ENCODE measurements at places on chromosomes 5 and 9.

DNA sequence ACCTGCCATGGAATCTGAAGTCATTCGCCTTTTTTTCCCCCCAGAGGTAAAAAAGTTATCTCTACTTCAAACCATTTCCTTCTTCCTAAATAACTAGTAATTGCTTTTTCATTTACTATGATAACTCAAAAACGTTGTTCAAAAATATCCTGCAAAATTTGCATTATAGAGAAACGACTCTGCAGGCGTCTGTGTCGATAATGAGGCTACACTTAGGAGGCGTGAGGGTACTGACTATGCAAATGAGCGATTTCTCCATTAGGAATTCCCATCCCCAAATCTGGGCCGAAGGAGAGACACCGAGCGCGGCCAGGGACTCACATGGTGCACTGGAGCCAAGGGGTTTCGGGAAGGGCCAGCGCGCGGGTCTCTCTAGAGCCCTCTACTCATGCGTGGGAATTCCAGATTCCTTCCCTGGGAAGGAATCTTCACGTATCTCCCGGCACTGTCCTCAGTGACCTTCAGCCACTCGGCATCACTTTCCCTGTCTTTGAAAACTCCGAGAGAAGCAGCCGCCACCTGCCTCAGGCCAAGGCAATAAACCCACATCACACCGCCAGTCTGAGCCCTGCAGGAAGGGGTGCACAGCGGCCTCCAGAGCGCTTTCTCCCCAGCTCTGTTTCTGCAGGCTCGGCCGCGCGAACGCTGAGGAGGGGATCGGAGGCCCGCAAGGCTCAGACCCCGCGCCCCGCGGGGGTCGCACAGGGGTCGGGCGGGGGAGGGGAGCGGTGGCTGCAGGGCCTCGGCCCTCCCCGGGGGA is 718 bp upstream of the DENND4C start:
- DNase-seq = no peak

DNA sequence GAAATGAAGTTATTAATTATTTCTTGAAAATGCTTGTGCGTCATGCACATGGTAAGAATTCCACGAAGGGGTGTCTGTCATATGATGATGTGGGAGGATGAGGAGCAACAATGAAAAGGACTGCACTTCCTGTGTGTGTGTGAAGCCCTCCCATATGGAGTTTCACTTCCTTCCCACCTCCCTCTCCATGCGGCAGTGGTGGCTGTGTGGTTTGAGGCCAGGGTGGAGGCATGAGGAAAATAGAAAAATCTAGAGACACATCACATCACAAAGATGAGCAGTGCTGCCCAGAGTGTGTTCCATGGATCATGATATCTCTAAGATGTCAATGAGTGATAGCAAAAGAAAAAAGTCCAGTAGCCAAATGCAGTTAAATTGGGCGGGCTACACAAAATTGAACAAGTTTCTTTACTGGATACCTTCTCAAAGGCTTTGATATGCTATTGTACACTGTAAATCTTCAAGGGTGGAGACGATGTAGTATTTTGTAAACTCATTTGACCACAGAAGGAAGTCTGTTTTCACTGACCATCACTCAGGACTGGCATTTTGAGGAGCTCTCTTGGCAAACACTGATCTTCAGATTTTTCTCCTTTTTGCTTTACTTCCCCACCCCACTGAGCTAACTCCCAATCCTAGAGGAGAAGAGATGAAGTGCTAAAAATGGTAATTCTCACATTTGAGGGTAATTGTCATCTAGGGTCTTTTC is 55.7 kb upstream of the EQTN start:
- no peak for DNase-seq

GRCh38 chr9:21965401-21965951 is 28.7 kb downstream of the CDKN2A start:
- DNase-seq = no peak

DNA sequence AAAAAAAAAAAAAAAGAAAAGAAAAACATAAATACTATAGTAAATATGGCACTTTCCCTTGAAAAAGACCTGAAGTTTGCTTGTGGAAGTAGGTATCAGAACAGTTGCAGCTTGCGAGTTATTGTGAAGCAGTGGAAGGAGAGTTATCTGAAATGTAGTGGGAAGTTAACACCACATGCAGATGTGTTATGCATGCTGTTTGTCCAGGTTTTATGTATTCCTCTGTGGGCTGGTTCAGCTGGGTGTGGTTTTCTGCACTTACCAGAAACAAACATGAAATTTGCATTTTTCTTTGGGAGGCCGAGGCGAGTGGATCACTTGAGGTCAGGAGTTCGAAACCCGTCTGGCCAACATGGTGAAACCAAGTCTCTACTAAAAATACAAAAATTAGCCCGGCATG is 42.1 kb upstream of the CTNNA1 start:
- DNase-seq = no peak

- no peak for DNase-seq
Measured at GRCh38 chr5:74679966-74680365, 5.1 kb upstream of the HEXB start.

DNA sequence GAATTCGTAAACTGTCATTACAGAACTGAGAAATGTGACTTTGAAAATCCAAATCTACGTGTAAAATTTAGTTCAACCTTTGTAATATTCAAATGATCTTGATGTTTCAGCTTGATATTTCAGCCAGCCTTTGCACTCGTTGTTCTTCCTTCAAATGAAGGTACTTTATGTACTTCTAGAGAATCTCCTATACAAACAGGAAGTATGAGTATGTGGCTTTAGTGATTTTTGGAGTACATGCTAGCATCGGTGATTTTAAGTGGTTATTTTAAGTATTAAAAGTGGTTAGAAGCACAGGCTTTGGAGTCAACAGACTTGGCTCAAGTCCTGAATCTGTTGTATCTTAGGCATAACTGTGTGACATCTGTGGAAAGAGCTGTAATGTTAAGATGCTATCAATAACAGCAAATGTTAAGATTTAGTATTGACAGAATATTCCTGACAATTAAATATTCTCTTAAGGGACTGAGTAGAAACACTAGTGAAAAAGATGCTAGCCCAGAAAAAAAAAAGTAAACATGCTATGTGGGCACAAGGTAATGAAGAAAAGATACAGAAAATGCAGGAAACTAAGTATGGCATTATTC is 398.0 kb downstream of the ADGRV1 start:
- no peak for DNase-seq
